ENCODE measurements at places on chromosomes 1 and 21. TPM values are rescaled to one million over a fixed set of nuclear protein-coding genes. Genes with fewer than 3 reads are reported as not detected.

The UMODL1 gene
- not detected for total RNA-seq

The RORC gene
- not detected for total RNA-seq

The SGIP1 gene
- 99.6 TPM for total RNA-seq

The CATSPERE gene
- 1.3 TPM for total RNA-seq
